ENCODE measurements at places on chromosomes 4 and X.

DNA sequence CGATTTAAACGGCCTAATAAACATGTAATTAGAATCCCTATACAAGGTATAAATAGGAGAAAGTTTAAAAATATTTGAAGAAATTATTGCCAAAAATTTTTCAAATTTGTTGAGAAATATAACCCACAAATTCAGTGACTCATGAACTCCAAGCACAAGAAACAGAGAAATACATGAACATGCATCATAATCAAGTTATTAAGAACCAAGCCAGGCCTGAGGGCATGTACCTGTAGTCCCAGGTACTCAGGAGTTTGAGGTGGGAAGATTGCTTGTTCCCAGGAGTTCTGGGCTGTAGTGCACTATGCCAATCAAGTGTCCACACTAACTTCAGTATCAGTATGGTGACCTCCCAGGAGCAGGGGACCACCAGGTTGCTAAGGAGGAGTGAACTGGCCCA is 341.9 kb downstream of the CAMK2D start:
- DNase-seq: no peak

DNA sequence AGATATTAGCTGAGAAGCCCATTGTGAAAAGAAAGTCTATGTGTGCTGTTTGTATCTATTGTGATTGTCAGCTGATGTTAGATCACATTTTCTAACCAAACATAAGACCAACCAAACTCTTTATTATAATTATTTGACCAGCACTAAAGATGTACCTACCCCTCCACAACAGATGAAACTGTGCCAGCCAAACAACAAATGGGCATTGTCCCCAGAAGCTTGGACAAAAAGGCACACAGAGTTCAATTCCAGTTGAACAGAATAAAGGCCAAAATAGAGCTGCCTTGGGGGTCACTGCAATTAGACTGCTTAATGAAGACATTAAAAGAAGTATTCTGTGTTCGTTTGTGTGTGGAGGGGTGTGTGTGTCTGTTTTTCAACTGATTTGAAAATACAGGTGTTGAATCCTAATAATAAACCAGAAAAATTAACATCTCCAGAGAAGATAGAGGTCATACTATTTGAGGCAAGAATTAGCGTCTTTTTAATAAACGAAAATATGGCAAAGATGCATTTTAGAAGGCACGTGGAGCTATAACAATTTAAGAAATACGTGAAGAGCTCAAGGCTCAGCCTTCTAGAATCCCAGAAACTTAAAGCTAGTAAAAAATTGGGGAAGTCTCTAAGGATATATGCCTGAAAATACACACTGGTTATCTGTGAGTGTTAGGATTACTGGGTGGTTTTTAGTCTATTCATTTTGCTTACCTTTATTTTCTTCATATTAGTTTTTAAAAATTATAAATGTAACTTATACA is 2.2 kb downstream of the SPP1 start:
- no peak for DNase-seq

- DNase-seq: no peak
Measured at GRCh38 chrX:47178337-47178736, 15.3 kb upstream of the UBA1 start.

GRCh38 chr4:101954975-101955678 is 164.6 kb downstream of the BANK1 start:
- no peak for DNase-seq

- no peak for DNase-seq
Measured at GRCh38 chr4:19831644-19832285, 419.9 kb upstream of the SLIT2 start.

- DNase-seq: no peak
Measured at GRCh38 chr4:127347936-127348335, 284.8 kb upstream of the INTU start.

DNA sequence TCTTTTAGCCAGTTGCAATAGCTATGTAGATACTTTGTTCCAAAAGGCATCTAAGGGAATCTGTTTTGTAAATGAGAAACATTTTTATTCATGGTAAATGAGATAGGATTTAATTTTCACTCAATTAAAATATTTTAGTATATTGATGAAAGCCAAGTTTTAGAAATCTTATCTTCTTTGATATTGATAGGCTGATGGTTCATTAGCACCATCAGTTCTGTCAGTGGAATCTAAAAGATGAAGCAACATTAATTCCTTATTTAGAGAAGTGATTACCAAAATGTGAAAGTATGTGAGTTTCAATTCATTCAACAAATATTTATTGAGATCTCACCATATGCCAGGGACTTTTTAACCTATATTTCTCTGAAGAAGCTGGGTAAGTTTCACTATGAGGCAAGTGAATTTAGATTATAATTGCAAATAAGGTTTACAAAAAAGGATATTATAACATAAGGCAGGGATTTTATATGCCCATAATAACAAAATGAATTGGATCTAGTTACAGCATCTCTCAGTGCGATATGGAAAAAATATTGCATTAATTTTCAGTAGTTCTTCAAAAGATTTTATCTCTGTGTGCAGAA is 79.3 kb downstream of the GABRB1 start:
- DNase-seq: no peak

DNA sequence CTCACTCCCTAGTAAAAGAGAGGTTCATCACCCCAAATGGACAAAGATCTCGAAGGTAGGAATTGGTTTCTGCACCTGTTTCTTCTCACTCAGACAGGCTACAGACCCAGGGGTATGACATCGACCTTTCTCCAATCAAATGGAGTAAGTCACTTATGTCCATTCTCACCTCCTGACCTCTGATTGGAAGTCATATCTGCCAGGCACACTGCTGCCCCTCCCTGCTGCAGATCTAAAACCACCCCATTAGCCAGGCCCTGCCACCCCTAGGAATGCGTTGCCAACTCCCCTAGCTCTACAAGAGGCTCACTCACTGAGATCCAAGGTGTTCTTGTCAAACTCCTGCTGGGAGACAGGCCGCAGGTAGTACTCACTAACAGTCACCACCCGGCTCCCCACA is 6.8 kb downstream of the GPKOW start:
- no peak for DNase-seq

- no peak for DNase-seq
Measured at GRCh38 chrX:24245202-24245601, 68.7 kb downstream of the SUPT20HL2 start.

GRCh38 chr4:23779839-23780238 is 110.0 kb downstream of the PPARGC1A start:
- no peak for DNase-seq

GRCh38 chrX:111159232-111159631 is 63.2 kb downstream of the PAK3 start:
- DNase-seq: no peak

- no peak for DNase-seq
Measured at GRCh38 chr4:89403826-89404225, 96.2 kb upstream of the GPRIN3 start.

GRCh38 chr4:148557793-148558192 is 115.6 kb upstream of the NR3C2 start:
- DNase-seq: no peak

DNA sequence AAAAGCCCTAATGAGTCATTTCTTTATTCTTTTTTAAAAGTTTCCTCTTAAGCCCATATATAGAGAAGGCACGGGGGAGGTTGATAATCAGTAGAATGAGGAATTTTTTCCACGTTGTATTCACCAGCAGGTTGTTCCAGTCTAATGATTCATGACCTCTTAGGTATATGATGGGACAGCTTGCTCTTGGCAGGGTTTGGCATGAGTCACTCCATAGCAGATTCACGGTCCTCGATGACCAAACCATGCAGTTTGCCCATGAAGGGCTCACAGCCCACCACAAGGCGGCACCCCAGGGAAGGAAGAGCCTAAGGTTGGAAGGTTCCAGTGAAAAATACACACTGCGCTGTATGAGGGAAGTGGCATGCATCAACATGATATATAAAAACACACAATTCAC is 623.8 kb upstream of the DIPK2B start:
- DNase-seq: peak; percentile 49

DNA sequence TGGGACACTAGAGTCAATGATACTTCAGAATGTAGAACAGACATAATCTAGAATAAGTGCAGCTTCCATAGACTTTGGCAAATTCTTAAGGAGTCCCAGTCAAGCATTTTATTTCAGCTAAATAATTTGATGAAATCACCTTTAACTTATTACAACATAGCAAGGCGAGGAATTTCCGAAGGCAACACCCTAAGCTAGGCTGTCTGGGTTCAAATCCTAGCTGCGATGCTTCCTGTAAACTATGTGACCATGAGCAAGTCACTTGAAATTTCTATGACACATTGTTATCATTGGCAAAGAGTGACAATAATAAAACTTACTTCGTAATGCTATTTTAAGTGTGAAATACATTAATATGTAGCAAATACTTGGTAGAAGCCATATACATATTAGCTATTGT is 679.1 kb downstream of the DMD start:
- DNase-seq: no peak

GRCh38 chr4:47829438-47829837 is 8.4 kb downstream of the CORIN start:
- DNase-seq: no peak

GRCh38 chr4:153825691-153826090 is 36.8 kb upstream of the SFRP2 start:
- no peak for DNase-seq

- DNase-seq: no peak
Measured at GRCh38 chrX:133749370-133749769, 236.0 kb downstream of the GPC3 start.

Measured in activated T-cell treated with anti-CD3 and anti-CD28 coated beads for 4 hours (primary cell).